ENCODE measurements at places on chromosomes 3 and 15. TPM values are rescaled to one million over a fixed set of nuclear protein-coding genes. Genes with fewer than 3 reads are reported as not detected.
A peak's percentile ranks its signal among the peaks of the same experiment; 100 is the strongest.

DNA sequence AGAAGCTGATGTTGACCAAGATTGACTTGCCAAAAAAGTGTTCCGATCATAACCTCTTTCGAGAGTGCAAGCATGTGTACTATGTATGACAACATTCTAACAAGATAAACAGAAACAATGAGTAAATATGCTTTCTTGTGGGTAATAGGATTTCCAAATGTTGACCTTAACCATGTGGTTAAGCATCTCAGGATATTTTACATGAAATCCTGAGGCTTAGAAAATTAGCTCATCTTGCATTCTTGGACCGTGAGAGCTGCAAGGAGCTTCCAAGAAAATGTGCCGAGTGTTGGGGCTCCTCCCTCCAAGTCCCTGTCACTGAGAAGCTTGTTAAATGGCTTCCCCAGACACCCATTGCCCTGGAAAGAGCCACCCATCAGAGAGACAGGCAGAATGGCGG, 50.1 kb downstream of the C3orf20 start:
- H3K4me3 ChIP-seq = no peak overlapping the region
- no peaks in the 10 kb centered on the region for H3K36me3 ChIP-seq
- no peaks in the 10 kb centered on the region for H3K4me1 ChIP-seq
- peak overlapping the region; percentile 82 for H3K27ac ChIP-seq
- H3K27me3 ChIP-seq = no peaks in the 10 kb centered on the region

DNA sequence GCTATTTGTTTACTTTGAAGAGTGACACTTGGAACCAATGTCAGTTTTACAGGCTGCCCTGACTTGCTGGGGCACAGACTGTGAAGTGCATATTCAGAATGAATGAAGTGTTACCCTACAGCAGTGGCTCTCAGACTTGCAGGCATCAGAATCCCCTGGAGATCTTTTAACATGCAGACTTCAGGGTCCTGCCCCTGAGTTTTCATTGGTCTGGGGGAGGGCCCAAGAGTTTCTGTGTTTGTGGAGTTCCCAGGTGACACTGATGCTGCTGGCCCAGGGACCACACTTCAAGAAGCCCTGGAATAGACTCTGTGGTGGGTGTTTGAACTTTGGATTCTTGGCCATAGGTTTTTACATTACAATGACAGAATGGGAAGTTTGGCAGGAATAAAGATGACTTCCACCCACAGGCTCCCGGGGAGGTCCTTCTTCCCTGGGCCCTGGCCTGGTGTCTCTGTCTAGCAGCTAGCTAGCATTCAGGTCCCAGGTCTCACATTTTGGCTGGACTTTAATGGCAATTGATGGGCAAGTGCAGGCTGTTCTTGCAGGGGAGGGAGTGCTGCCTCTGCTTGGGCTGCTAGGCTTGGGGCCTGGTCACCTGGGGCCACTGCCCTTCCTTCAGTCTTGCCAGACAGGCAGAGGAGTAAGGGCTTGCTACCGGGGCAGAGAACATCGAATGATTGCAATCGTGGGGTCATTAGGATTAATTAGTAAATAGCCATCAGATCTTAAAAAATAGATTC, 149.0 kb downstream of the APBA2 start:
- no peaks in the 10 kb centered on the region for H3K27me3 ChIP-seq
- H3K4me3 ChIP-seq = no peak overlapping the region
- no peaks in the 10 kb centered on the region for H3K36me3 ChIP-seq
- DNase-seq = no peak
- H3K4me1 ChIP-seq = no peaks in the 10 kb centered on the region

ROBO1 gene
- total RNA-seq = 112 TPM

- H3K27me3 ChIP-seq = no peaks in the 10 kb centered on the region
- no peaks in the 10 kb centered on the region for H3K36me3 ChIP-seq
- no peaks in the 10 kb centered on the region for H3K4me1 ChIP-seq
- H3K4me3 ChIP-seq = no peak overlapping the region
- H3K27ac ChIP-seq = no peak overlapping the region
- no peak for DNase-seq
These were observed 98.5 kb upstream of the MEF2A start for GRCh38 chr15:99467338-99467720.

DNA sequence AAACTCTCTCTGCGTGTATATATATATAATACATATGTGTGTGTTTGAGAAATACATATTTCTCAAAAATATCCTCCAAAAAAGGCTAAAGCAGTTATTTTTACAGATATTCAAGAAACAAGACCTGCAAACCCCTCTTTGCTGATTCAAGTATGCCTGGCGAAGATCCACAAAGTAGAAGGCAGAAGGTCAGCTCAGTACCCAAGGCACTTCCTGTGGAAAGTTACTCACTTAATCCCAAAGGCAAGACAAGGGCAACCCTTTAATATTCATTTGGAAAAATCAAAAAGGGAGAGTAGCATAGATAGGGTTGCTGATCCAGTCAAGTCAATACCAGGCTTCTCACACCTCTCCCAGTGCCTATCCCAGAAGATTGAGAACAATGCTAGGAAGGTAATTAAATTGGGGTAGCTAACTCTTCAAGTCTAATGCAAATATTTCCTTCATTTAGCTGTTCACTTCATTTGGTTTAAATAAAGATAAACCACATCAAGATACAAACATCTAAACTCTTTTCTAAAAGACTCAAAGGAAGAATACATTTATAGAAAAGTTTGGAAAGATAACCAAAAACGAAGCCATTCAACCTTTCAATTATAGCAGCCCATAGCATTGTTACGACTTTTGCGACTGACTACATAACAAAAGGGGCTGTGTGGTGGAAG, 7.2 kb downstream of the COX17 start:
- no peaks in the 10 kb centered on the region for H3K27me3 ChIP-seq
- no peaks in the 10 kb centered on the region for H3K4me1 ChIP-seq
- DNase-seq = no peak
- peak overlapping the region; percentile 65 for H3K27ac ChIP-seq
- no peaks in the 10 kb centered on the region for H3K36me3 ChIP-seq
- H3K4me3 ChIP-seq = no peak overlapping the region

DNA sequence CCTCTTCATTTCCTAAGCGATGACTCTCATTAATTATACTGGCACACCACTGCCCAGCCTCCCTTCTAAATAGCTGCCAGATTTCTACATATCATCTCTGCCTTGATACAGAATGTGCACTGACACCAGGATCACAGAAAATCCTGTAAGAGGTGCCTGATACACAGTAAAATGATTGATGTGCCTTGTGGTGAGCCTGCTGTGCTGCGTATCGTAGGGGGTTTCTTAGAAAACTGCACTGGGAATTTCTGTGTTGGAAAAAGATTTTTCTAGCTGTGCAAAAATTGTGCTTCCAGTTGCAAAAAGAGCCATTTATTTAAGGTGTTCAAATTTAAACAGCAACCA, 3.0 kb upstream of the PLCH1 start:
- H3K36me3 ChIP-seq = no peaks in the 10 kb centered on the region
- no peak for DNase-seq
- no peak overlapping the region for H3K27ac ChIP-seq
- no peak overlapping the region for H3K4me3 ChIP-seq

- H3K4me1 ChIP-seq = no peaks in the 10 kb centered on the region
- no peak overlapping the region for H3K4me3 ChIP-seq
- H3K36me3 ChIP-seq = no peaks in the 10 kb centered on the region
- H3K27ac ChIP-seq = no peak overlapping the region
These were observed 17.6 kb downstream of the EXOSC7 start for GRCh38 chr3:44993471-44994205.

All from uterus (tissue), 4 donors.